ENCODE measurements at places on chromosomes 1 and 21.

DNA sequence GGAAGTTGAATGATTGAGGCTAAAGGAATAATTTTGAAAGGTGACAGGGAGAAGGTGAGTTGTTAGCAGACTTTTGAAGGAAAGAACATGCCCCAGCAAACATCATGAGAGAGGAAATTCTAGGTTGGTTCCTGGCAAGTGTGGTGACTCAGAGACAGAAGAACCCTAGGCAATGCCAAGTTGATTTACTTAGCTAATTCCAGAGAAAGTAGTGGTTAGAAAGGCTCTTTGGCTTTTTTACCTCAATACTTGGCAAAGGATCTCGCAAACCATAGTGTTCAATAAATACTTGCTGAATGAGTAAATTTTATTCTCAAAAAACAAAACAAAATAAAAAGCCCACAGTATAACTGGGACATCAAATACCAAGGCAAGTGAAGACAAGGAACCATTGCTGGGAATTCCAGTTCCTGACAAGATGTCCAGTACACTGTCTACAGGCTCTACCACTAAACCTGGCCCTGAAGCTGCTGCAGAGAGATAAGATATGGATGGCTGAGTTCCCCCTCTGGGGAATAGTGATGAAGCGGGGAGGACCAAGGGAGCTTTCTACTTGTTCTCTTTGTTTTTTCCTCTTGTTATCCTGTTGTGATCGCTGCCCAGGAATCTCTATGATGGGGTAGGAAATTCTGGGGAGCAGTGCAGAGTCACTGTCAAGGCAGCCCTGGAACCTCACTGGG is 48.2 kb downstream of the IL12RB2 start:
- DNase-seq: no peak

DNA sequence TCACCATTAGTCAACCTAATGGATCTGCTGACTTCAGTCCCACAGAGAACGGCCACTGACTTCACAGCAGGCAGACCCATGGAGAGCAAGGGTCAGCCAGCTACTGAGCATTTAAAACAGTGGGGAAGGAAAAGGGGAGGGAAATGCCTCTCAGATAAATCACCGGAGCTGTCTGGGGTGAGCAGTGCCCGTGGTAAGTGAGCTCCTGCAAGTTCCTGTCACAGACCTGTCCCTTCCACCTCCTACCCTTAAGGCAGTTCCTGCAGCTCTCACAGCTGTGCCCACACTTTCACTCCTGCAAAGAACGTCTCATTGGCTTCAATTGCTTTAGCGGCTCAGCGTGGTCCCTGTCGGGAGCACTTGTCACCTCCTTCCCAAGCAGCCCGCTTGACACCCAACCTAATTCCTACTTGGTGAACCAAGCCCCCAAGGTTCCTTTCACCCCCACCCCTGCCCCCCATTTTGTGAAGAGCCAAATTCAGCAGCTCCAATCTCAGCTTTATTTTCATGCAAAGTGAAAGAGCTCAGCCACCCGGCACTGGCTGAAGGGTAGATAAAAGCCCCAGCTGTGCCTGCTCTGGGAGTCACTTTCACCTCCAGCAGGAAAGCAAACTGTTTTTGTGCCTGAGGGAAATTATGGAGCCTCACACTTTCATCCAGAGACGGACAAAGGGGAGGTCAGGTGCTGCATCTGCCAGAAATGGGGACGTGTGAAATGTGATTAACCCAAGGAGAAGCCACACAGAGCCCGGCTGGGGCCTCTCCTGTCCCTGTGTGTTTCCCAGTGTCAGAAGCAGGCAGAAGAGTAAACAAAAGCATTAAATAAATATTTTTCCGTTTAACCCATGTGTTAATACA is 306.2 kb downstream of the TTLL7 start:
- no peak for DNase-seq

DNA sequence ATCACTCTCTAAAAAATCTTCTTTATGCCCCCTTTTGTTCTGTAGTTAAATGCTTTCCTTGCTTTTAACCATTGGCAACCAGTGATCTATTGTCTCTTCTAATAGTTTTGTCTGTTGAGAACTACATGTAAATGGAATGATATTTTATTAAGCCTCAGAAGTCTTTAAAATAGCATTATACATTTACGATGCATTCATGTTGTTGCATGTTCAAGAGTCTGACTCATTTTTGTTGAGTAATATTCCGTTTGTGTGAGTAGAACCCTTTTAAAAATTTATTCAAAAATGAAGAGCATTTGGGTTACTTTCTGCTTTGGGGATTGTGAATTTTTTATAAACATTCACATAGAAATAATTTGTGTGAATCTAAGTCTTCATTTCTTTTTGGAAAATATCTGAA is 1352.9 kb downstream of the NCAM2 start:
- DNase-seq: no peak

GRCh38 chr1:156157966-156158365 is 4.6 kb downstream of the SEMA4A start:
- no peak for DNase-seq

GRCh38 chr21:42518626-42519025 is 5.0 kb downstream of the SLC37A1 start:
- DNase-seq: no peak

DNA sequence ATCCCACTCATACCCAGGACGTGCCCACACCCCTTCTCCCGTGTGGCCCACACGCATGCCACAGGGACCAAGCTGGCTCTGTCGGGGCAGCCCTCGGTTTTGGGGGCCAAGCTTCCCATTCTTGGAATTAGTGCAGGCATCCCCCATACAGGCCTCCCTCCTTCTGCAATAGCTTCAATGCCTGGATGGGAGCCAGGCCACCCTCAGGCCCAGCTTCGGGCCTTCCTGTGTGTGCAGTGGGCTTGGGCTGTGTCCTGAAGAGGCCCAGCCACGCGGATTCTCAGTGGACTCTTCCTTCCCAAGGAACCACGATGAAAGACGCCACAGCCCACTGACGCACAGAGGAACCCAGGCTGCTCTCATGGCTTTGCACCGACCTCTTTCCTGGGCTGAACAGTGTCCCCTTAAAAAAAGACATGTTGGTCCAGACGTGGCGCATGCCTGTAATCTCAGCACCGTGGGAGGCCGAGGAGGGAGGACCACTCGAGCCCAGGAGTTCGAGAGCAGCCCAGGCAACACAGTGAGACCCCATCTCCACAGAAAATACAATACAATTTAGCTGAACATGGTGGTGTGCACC is 3.4 kb downstream of the KRTAP10-11 start:
- no peak for DNase-seq

DNA sequence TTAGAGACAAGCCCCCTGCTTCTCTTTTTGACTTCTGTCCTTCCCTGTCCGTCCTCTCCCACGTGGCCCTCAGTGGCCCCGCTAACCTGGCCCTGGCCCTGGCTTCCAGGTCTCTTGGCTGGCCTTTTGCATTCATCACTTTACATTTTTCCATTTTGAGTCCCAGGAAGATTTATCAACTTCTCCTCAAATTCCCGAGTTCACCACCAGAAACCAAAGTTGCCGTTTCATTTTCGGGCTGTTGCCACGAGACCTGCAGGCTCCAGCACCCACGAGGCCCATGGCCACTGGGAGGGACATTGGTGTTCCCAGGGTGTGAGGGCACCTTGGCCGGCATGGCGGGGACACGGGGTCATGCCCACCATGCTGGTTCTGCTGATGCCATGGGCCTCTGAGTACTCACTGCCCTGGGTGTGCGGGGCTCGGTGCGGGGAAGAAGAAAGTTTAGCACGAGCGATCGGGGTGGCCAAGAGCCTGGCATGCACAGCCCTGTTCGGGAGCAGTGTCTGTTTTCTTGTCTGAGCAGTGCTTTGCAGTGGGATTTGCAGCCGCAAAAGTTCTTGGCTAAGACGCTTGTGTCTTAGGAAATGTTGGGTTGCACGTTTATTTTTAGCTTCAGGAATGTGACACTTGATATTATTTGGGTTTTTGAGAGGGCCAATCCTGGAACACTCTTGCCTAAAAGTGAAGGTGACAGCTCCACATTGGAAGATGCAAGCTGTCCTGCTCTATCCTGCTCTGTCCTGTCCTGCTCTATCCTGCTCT is 40.4 kb upstream of the ADARB1 start:
- no peak for DNase-seq

DNA sequence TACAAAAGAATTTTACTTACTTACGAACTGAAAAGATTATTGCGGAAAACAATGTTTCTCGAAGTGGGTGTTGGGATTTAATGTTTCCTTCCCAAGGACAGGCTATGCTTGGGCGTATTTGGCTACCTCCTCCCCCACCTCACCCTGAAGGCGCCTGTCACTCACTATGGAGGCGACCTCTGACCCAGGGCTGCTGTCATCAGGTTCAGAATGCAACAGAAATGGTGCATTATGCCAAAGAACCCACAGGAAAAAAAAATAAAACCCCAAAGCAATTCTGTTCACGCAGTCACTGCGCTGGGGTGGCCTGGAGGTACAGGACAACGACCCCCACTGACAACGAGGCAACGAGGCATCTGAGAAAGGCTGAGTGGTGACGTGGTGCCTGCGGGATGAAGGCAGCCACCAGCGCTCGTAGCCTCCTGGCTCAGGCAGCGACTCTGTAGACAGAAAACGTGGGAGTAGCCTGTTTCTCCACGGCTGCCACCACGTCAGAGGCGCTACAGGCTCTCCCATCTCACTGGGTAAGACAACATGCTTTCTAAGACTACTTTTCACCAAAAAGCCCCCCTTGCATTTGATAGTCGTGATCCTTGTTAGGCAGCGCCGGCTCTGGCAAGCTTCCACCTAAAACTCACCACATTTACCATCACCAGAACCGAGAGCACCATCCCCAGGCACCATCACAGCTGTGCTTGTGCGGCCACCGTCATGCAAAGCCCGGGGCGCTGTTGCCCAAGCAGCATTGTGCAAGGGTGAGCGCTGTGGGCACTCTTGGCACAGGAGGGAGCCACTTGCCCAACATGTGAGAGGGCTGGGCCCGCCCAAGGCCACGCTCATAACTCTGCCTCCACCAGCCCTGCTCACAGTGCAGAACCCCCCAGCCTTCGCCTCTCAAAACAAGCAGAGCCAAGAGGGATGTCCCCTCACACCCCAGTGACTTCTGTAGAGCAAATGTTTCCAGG is 14.3 kb downstream of the NADK start:
- no peak for DNase-seq
